ENCODE measurements at places on chromosomes 6 and 20. TPM values are rescaled to one million over a fixed set of nuclear protein-coding genes. Genes with fewer than 3 reads are reported as not detected.

GRCh38 chr6:135534773-135535380 lies 37.3 kb upstream of the AHI1 start:
- no peak overlapping the region for H3K4me3 ChIP-seq
- H3K27ac ChIP-seq, result no peak overlapping the region
- no peaks in the 10 kb centered on the region for H3K27me3 ChIP-seq
- DNase-seq, result no peak

GRCh38 chr6:28982476-28983266 lies 22.4 kb downstream of the ZNF311 start:
- peak; percentile 62 for DNase-seq
- no peaks in the 10 kb centered on the region for H3K4me1 ChIP-seq
- peak overlapping the region; percentile 68 for H3K4me3 ChIP-seq
- H3K27me3 ChIP-seq, result no peaks in the 10 kb centered on the region
- H3K27ac ChIP-seq, result peak overlapping the region; percentile 53

GRCh38 chr6:19845266-19846041 lies 8.3 kb downstream of the ID4 start:
- no peak overlapping the region for H3K4me3 ChIP-seq
- no peaks in the 10 kb centered on the region for H3K27me3 ChIP-seq
- no peak for DNase-seq
- no peak overlapping the region for H3K27ac ChIP-seq

DNA sequence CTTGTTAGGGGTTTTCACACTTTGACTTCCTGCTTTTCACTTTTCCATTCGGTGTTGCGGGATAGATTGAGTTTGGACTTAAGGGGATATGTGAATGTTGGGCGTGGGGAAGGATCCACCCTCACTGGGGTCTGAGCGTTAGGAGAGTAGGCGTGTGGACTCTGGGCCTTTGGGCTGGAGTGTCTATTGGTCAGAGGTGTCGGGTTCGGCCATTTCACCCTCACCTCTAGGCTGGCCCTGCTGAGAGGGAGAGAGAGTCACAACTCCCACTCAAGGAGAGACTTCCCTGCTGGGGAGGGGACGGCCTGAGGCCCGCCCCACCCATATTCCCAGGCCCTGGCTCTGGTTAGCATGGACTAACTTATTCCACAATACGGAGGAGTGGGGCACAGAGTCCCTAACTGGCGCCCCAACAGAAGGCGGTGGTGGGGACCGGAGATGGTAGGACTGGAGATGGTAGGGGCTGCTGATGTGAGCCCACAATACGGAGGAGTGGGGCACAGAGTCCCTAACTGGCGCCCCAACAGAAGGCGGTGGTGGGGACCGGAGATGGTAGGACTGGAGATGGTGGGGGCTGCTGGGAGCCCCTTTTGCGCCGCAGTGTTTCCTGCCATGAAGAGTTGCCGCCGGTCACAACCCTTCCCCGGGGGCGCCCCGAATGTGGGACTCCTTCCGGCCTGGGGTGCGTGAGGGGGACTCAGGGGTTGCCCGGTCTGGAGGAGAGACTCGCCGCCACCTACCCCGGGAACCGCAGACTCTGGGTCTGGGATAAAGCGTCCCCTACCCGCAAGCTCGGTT lies 1.4 kb upstream of the PTPRA start:
- H3K36me3 ChIP-seq, result no peaks in the 10 kb centered on the region
- H3K4me1 ChIP-seq, result peaks cover 25% of the 10 kb centered on the region
- H3K27me3 ChIP-seq, result no peaks in the 10 kb centered on the region
- no peak overlapping the region for H3K27ac ChIP-seq

- no peaks in the 10 kb centered on the region for H3K27me3 ChIP-seq
- H3K4me1 ChIP-seq, result peaks cover 7% of the 10 kb centered on the region
- H3K36me3 ChIP-seq, result no peaks in the 10 kb centered on the region
- no peak for DNase-seq
These were observed 83.6 kb downstream of the MRPL14 start for GRCh38 chr6:44043479-44044153.

- H3K27me3 ChIP-seq, result no peaks in the 10 kb centered on the region
- no peak for DNase-seq
- H3K36me3 ChIP-seq, result no peaks in the 10 kb centered on the region
- no peaks in the 10 kb centered on the region for H3K4me1 ChIP-seq
These were observed 27.0 kb upstream of the ZBP1 start for GRCh38 chr20:57647006-57647932.

DNA sequence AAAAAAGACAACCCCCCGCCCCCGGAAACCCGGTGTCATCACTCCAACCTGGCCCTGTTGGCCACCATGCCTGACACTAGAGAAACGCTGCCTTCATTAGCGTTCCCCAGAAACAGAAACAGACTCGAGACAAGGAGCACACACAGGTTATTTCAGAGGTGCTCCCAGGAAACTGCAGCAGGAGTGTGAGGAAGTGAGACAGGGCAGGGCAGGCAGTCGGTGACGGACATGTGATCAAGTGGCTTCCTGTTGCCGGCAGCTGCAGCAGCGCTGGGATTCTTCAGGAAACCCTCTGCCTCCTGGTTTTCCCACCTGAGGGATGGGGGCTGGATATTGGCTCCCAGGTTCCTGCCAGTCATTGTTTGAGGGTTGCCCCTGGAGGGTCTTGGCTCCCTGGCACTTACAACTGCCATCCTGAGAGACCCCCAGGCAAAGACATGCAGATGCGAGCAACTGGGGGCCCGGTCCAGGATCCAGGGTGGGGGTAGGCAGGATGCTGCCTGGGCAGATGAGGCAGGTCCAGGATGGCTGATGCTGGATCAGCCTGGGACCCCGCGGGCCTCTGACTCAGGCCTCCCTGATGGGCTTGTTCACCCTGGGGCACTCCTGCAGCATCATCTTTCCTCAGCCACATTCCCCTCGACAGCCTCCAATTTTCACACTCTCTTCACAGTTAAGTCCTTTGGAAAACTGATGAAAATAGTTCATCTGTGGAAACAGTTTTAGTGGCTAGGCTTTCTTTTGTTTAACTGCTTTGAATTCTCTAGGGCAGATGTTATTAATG lies 150.7 kb upstream of the SYNDIG1 start:
- no peaks in the 10 kb centered on the region for H3K27me3 ChIP-seq
- no peak overlapping the region for H3K27ac ChIP-seq
- H3K4me3 ChIP-seq, result no peak overlapping the region
- H3K36me3 ChIP-seq, result no peaks in the 10 kb centered on the region
- DNase-seq, result no peak

DNA sequence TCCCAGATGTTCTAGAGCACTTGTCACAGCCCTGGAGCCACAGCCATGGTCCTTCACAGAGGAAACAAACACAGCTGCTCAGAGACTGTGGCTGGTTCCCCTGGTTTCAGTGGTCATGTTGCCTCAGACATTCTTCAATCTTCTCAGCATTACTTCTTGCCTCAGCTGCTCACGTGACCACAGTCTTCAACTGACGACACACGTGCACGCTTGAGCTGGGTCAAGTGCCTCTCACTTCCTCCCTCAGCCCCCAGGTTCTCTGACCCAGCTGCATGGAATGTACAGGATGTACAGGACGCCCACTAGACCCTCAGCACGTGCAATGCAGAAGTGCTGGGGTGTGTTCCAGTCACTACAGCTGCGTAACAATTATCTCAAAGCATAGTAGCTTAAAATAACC lies 159.8 kb upstream of the GGTLC1 start:
- H3K4me1 ChIP-seq, result no peaks in the 10 kb centered on the region
- H3K27me3 ChIP-seq, result no peaks in the 10 kb centered on the region
- H3K36me3 ChIP-seq, result no peaks in the 10 kb centered on the region
- no peak for DNase-seq

DNA sequence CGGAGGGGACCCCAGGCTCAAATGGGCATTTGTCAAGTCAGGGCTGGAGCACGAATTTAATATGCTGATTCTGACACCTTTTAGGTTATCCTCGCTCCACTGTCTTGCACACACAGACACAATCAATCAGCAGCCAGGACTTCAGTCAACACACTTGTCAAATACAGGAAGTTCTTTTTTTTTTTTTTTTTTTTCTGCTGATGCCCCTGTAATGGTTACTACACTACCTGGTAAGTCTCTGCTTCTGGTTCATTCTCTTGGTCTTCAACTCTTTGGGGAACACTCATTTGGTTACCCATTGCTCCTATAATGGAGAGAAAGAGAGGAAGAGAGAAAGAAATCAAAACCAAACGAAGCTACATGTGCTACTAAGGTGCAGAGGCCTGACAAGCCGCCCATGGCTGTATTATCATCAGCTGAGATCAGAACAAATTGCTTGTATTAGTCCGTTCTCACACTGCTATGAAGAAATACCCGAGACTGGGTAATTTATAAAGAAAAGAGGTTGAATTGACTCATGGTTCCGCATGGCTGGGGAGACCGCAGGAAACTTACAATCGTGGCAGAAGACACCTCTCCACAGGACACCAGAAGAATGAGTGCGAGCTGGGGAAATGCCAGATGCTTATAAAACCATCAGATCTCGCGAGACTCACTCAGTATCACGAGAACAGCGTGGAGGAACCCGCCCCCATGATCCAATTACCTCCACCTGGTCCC lies 11.8 kb downstream of the BCAS1 start:
- H3K27me3 ChIP-seq, result no peaks in the 10 kb centered on the region
- no peaks in the 10 kb centered on the region for H3K4me1 ChIP-seq
- peak overlapping the region; percentile 12 for H3K4me3 ChIP-seq
- no peak overlapping the region for H3K27ac ChIP-seq
- DNase-seq, result peak; percentile 49

- no peaks in the 10 kb centered on the region for H3K27me3 ChIP-seq
- H3K4me3 ChIP-seq, result no peak overlapping the region
- no peaks in the 10 kb centered on the region for H3K4me1 ChIP-seq
- no peak overlapping the region for H3K27ac ChIP-seq
- H3K36me3 ChIP-seq, result no peaks in the 10 kb centered on the region
These were observed 250.7 kb upstream of the FAM83B start for GRCh38 chr6:54595844-54596243.

DNA sequence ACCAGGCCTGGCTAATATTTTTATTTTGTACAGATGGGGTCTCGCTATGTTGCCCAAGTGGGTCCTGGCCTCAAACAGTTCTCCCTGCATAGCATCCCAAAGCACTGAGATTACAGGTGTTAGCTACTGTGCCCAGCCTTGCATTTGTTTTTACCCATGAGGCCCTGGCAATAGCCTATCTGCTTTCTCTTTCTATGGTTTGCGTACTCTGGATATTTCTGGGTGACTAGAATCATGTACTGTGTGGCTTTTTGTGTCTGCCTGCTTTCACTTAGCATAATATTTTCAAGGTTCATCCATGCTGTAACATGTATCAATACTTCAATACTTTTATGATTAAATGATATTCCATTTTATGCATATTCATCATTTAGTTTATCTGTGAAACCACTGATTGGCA lies 451.7 kb downstream of the GRIK2 start:
- H3K27me3 ChIP-seq, result no peaks in the 10 kb centered on the region
- DNase-seq, result no peak
- H3K4me3 ChIP-seq, result no peak overlapping the region
- H3K27ac ChIP-seq, result no peak overlapping the region

- H3K4me1 ChIP-seq, result no peaks in the 10 kb centered on the region
- no peaks in the 10 kb centered on the region for H3K36me3 ChIP-seq
- no peak overlapping the region for H3K27ac ChIP-seq
- H3K4me3 ChIP-seq, result no peak overlapping the region
- no peak for DNase-seq
- H3K27me3 ChIP-seq, result no peaks in the 10 kb centered on the region
These were observed 15.7 kb downstream of the MANEA start for GRCh38 chr6:95593025-95593424.

DNA sequence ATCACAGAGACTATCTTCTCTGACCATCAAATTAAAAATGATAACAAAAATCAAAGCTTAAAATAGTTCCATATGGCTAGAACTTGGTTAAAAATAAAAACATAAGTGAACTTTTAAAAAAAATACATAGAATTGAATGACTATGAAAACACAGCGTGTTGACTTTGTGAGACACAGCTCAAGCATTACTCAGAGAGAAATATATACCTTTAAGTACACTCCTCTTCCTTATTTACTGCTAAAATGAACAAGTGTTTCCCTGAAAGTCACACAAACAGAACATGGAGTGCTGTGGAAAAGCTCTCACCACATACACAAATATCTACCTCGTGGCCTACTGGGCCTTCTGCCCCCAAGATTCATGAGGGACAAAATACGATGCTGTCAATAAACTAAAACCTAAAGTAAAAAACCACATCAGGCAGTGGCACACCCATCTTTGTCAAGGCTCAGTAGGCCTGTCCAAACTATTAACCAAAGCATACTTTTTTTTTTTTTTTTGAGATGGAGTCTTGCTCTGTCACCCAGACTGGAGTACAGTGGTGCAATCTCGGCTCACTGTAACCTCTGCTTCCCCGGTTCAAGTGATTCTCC lies 7.5 kb downstream of the FAXC start:
- H3K27me3 ChIP-seq, result no peaks in the 10 kb centered on the region
- H3K27ac ChIP-seq, result no peak overlapping the region
- no peaks in the 10 kb centered on the region for H3K36me3 ChIP-seq
- no peaks in the 10 kb centered on the region for H3K4me1 ChIP-seq

GRCh38 chr6:73978330-73978729 lies 282.3 kb downstream of the CD109 start:
- no peak for DNase-seq
- H3K27me3 ChIP-seq, result no peaks in the 10 kb centered on the region
- H3K36me3 ChIP-seq, result no peaks in the 10 kb centered on the region

GRCh38 chr6:125570526-125570925 lies 178.9 kb upstream of the HEY2 start:
- no peaks in the 10 kb centered on the region for H3K4me1 ChIP-seq
- H3K4me3 ChIP-seq, result no peak overlapping the region
- no peaks in the 10 kb centered on the region for H3K36me3 ChIP-seq

GRCh38 chr6:27293436-27294098 lies 18.5 kb downstream of the POM121L2 start:
- no peak for DNase-seq
- no peak overlapping the region for H3K27ac ChIP-seq
- H3K27me3 ChIP-seq, result no peaks in the 10 kb centered on the region
- no peaks in the 10 kb centered on the region for H3K36me3 ChIP-seq

- H3K27ac ChIP-seq, result no peak overlapping the region
- no peak for DNase-seq
- H3K27me3 ChIP-seq, result no peaks in the 10 kb centered on the region
- H3K4me1 ChIP-seq, result no peaks in the 10 kb centered on the region
These were observed 134.9 kb downstream of the KLHL32 start for GRCh38 chr6:97059473-97059872.

- H3K27ac ChIP-seq, result no peak overlapping the region
- H3K4me1 ChIP-seq, result no peaks in the 10 kb centered on the region
- no peaks in the 10 kb centered on the region for H3K27me3 ChIP-seq
- no peaks in the 10 kb centered on the region for H3K36me3 ChIP-seq
These were observed 4.9 kb upstream of the IPCEF1 start for GRCh38 chr6:154361476-154361875.

GRCh38 chr6:134689641-134690040 lies 260.3 kb downstream of the ALDH8A1 start:
- no peaks in the 10 kb centered on the region for H3K27me3 ChIP-seq
- peak overlapping the region; percentile 14 for H3K27ac ChIP-seq
- DNase-seq, result peak; percentile 37
- no peaks in the 10 kb centered on the region for H3K36me3 ChIP-seq
- H3K4me1 ChIP-seq, result peaks cover 7% of the 10 kb centered on the region

- no peak for DNase-seq
- H3K4me3 ChIP-seq, result no peak overlapping the region
- no peaks in the 10 kb centered on the region for H3K4me1 ChIP-seq
- H3K27me3 ChIP-seq, result no peaks in the 10 kb centered on the region
- H3K27ac ChIP-seq, result no peak overlapping the region
These were observed 56.4 kb downstream of the CCN2 start for GRCh38 chr6:131894493-131895424.

The B3GALT4 gene
- total RNA-seq, result 18.0 TPM

The RAD21L1 gene
- total RNA-seq, result 13.7 TPM

The TAAR5 gene
- not detected for total RNA-seq

The COL21A1 gene
- 10.5 TPM for total RNA-seq

The ZNF334 gene
- 26.8 TPM for total RNA-seq

The NMBR gene
- 2.2 TPM for total RNA-seq

The SMLR1 gene
- total RNA-seq, result 0.31 TPM

The MACROD2 gene
- total RNA-seq, result 20.6 TPM

The C6orf58 gene
- not detected for total RNA-seq

The MUC22 gene
- 0.31 TPM for total RNA-seq

The SSTR4 gene
- 0.55 TPM for total RNA-seq

The HCRTR2 gene
- total RNA-seq, result 0.50 TPM

The KHDRBS2 gene
- total RNA-seq, result 2.0 TPM

The FAM184A gene
- total RNA-seq, result 36.3 TPM

The SAMD3 gene
- 5.5 TPM for total RNA-seq
